ENCODE measurements at places on chromosomes 5 and 9. TPM values are rescaled to one million over a fixed set of nuclear protein-coding genes. Genes with fewer than 3 reads are reported as not detected.

Gene LRRTM2
- 3.0 TPM for total RNA-seq

Gene OR5C1
- total RNA-seq, result not detected

Gene GNA14
- 2.6 TPM for total RNA-seq

Gene RLN2
- not detected for total RNA-seq

Gene DMRT3
- not detected for total RNA-seq

Gene RICTOR
- total RNA-seq, result 44.0 TPM

Gene C9
- 0.54 TPM for total RNA-seq

Gene CATSPER3
- total RNA-seq, result 0.13 TPM

Gene CDKN2B-AS1
- 6.7 TPM for total RNA-seq

Gene F2RL1
- total RNA-seq, result not detected
